ENCODE measurements at places on chromosomes 6 and 20. TPM values are rescaled to one million over a fixed set of nuclear protein-coding genes. Genes with fewer than 3 reads are reported as not detected.

- DNase-seq: no peak
- H3K36me3 ChIP-seq: no peaks in the 10 kb centered on the region
- H3K4me1 ChIP-seq: no peaks in the 10 kb centered on the region
- no peaks in the 10 kb centered on the region for H3K27me3 ChIP-seq
- H3K27ac ChIP-seq: no peak overlapping the region
Measured at GRCh38 chr6:6635869-6636268, 47.3 kb downstream of the LY86 start.

DNA sequence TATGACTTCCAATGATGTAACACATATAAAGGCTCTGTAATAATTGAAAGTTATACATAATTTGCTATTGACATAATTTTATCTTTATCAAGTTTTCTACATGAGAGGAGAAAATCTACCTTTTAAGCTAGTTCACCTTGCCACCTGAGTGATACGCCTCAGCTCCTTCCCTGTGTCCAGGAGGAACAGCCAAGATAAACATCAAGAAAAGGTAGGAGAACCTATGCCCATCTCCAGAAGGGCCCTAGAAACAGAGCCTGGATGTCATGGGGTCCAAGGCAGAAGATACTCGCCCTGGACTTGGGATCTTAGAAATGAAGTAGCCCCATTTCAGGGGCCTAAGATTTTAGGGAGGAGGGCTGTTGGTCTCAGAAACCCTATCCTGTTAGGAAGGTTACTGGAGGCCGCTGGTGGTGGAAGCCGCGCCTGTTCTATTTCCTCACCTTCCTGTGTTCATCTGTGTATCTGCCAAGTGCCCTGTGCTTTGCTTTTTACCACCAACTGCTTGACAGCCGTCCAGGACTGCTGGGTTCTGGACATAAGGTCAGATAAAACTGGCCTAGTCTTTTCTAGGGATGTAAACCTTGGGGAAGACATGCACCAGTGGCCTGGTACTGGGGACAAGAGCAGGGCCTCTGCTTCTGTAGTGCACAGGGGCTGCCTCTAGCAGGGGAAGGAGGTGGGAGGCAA, 178.5 kb downstream of the ARID1B start:
- H3K36me3 ChIP-seq: no peaks in the 10 kb centered on the region
- DNase-seq: peak; percentile 53
- no peaks in the 10 kb centered on the region for H3K27me3 ChIP-seq
- peaks cover 20% of the 10 kb centered on the region for H3K4me1 ChIP-seq
- peak overlapping the region; percentile 76 for H3K27ac ChIP-seq
- no peak overlapping the region for H3K4me3 ChIP-seq

DNA sequence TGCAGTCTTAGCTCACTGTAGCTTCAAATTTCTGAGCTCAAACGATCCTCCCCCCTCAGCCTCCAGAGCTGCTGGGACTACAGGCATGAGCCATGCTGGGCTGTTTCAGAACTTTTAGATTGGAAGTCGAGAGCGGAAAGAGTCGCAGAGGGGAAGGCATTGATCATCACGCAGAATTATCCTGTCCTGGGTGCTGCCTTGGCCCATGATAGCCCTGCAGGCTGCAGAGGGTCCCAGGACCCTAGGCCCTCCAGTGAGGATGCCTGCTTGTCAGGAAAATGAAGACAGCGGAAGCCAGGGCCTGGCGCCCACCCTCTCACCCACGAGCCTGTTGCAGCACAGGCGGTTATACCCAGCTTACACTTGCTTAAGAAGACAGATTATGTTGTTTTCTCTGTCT, 9.1 kb downstream of the TMEM181 start:
- no peak overlapping the region for H3K27ac ChIP-seq
- no peaks in the 10 kb centered on the region for H3K27me3 ChIP-seq
- H3K36me3 ChIP-seq: no peaks in the 10 kb centered on the region
- no peaks in the 10 kb centered on the region for H3K4me1 ChIP-seq
- peak; percentile 7 for DNase-seq
- H3K4me3 ChIP-seq: no peak overlapping the region

- no peaks in the 10 kb centered on the region for H3K36me3 ChIP-seq
- no peak overlapping the region for H3K27ac ChIP-seq
- no peaks in the 10 kb centered on the region for H3K27me3 ChIP-seq
- no peak overlapping the region for H3K4me3 ChIP-seq
Measured at GRCh38 chr6:43853066-43853650, 83.1 kb downstream of the VEGFA start.

DNA sequence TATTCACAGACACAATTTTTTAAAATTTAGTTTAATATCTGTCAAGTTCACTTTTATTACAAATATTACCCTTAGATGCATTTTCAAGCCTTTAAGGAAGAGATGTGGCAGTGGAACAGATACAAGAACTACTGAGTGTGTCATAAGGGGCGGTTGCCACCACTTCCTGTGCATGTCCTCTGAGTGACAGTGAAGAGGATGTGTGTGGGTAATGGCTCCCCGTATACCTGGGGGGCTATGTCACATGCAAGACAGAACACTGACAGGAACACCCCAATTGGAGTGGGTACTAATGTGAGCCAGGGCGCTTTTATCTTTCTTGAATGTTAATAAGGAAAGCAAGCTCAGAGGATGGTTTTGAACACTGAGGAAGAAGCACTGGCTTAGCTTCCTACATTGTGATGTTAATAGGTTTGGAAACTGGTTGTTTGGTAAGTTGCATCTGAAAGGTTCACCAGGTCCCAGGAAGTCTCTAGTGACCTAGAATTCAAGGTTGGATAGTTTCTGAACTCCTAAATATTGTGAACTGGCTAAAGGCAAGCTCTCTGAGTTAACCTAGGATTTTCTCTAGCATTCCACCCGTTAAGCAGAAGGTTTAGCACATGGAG, 83.4 kb upstream of the ASF1A start:
- H3K4me3 ChIP-seq: no peak overlapping the region
- H3K27me3 ChIP-seq: no peaks in the 10 kb centered on the region
- no peaks in the 10 kb centered on the region for H3K4me1 ChIP-seq
- H3K36me3 ChIP-seq: no peaks in the 10 kb centered on the region
- no peak overlapping the region for H3K27ac ChIP-seq

- no peaks in the 10 kb centered on the region for H3K4me1 ChIP-seq
- H3K36me3 ChIP-seq: no peaks in the 10 kb centered on the region
- no peaks in the 10 kb centered on the region for H3K27me3 ChIP-seq
- no peak overlapping the region for H3K4me3 ChIP-seq
Measured at GRCh38 chr6:89386917-89387491, 25.1 kb downstream of the RRAGD start.

DNA sequence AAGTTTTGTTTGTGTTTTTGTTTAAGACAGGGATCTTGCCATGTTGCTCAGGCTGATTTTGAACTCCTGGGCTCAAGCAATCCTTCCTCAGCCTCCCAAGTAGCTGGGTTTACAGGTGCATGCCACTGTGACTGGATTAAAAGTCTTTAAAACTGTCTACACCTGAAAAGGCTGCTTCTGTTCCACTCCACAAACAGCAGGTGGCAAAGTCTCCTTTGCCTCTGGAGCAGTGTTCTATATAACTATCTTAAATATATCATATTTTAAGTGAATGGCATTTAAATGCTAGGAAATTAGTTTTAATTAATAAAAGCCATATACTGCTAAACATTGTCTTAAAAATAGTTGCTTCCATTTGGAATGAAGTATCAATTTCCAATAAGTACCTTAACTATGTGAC, 89.2 kb upstream of the BCLAF1 start:
- H3K4me3 ChIP-seq: no peak overlapping the region
- H3K27me3 ChIP-seq: no peaks in the 10 kb centered on the region
- H3K4me1 ChIP-seq: no peaks in the 10 kb centered on the region
- no peak for DNase-seq
- H3K27ac ChIP-seq: no peak overlapping the region

TULP1 gene
- total RNA-seq: not detected

PGC gene
- 3.2 TPM for total RNA-seq

SLC22A23 gene
- total RNA-seq: 26.3 TPM
